NCI-H82 (cell line): ENCODE measurements at places on chromosomes 4 and X.
A peak's percentile ranks its signal among the peaks of the same experiment; 100 is the strongest.

GRCh38 chr4:139311909-139312308 lies 9.6 kb upstream of the NDUFC1 start:
- no peak for DNase-seq

GRCh38 chr4:14783011-14783877 lies 219.0 kb upstream of the CPEB2 start:
- DNase-seq = no peak

GRCh38 chr4:2015008-2015407 lies 6.2 kb upstream of the NELFA start:
- no peak for DNase-seq

DNA sequence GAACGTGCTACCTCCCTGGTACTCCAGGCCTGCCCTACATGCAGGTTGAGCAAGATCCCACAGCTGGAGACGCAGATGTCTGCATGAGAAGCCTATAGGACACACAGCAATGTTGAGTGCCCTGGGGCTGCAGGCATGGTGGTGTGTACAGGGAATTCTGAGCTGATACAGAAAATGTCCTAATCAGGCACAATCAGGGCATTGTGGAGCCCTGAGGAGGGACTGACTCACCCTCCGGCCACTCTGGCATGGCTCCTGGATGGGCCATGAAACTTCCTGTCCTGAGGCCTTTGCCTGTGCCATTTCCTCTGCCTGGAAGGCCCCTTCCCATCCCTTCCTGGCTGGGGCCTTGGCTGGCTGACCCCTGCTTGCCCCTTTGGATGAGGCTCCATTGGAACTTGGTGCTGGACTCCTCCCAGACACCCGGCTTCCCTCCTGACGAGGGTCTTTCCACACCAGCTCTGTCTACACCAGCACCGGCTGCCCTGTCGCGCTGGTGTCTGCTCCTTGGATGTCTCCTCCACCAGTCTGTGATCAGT lies 16.7 kb upstream of the AFAP1 start:
- no peak for DNase-seq

- DNase-seq = no peak
Measured at GRCh38 chrX:3351276-3351675, 4.8 kb upstream of the MXRA5 start.

- DNase-seq = no peak
Measured at GRCh38 chr4:41028392-41029076, 185.8 kb downstream of the APBB2 start.

GRCh38 chr4:152308951-152309350 lies 226.9 kb downstream of the FBXW7 start:
- DNase-seq = no peak

DNA sequence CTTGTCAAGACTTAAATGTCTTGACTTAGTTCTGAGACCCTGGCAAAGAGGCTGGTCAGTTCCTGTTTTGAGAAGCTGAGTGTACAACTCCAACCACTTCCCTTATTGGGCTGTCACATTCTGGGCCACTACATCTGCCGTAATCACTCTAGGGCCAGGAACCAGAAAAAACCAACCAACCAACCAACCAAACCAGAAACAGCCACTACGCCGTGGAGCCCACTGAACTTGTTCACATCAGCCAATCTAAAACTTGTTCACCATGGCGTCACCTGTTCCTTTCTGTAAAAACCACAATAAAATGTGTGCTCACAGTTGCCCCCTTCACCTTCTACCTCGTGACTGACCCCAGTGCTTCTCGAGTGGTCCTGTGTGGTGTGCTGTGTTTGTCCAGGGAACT lies 107.3 kb downstream of the JADE1 start:
- DNase-seq = no peak

- peak; percentile 82 for DNase-seq
Measured at GRCh38 chrX:71178908-71179307, 34.3 kb downstream of the NLGN3 start.

DNA sequence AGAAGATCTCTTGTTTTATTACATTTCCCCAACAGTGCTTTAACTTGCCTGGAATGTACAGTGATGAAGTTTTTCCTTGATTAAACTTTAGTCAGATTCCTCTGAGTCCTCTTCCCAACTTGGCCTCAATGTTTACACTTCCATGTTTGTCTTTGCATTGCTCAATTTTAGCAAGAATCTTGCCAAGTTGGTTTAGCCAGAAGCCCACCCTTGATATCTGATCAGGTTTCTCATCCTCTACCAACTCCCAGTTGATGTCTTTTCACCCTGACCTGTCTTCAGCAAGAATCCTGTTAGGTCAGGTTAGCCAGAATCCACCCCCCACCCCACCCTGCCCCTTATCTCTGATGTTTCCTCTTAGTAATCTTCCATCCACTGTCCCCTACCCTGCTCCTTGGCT lies 120.9 kb downstream of the MBNL3 start:
- no peak for DNase-seq

DNA sequence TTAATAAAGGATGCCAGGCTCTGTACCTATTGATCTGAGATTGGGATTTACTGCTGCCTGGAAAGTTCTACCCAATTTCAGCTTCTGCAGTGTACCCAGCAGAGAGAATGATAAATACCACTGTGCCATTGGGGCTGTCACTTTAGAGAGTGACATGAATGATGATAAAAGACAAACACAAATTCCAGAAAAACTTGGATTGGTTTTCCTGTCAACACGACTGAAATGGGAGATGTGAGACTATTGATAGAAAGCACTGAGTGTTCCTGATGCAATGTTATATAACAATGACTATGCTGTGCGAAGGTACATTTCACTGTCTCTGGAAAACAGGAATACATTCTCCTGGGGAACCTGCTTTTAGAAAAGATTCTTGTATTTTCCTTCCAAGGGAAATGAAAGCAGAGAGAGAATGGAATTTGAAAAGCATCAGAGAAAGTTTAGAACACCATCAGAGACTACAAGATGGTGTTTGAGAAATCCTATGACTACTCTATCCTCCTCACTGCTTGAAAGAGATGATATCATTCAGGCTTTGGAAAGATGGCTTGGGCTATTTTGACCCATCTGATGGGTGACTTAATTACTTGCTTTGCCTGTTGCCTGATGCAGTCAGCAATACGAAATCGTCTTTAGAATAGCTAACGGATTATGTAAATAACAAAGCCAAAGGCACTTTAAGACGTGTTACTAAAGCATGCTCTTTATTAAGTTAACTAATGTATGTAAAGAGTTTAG lies 49.7 kb downstream of the MID1IP1 start:
- DNase-seq = no peak

GRCh38 chr4:6716958-6717655 lies 1.1 kb downstream of the BLOC1S4 start:
- peak; percentile 50 for DNase-seq

- no peak for DNase-seq
Measured at GRCh38 chr4:102543030-102543928, 42.1 kb downstream of the NFKB1 start.

- no peak for DNase-seq
Measured at GRCh38 chrX:50967736-50968135, 57.2 kb downstream of the BMP15 start.

DNA sequence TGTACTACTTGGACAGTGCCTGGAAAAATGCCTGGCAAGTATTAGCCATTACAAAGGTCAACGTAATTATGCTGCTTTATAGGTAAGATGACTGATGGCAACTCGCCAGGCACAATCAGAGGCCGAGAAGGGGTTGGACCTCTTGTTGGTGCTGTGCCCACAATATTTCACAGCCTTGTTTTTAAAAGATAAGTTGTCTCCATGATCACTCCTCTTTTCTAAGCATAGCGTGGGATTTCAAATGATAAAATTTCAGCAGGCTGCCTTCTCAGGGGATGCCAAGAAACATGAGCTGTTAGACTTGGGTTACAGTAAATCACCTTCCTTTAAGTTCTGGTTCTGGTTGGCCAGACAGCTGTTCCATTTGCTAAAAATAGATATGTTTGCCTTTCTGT lies 26.9 kb downstream of the HOPX start:
- no peak for DNase-seq

GRCh38 chr4:151887816-151888180 lies 127.0 kb upstream of the GATB start:
- no peak for DNase-seq

DNA sequence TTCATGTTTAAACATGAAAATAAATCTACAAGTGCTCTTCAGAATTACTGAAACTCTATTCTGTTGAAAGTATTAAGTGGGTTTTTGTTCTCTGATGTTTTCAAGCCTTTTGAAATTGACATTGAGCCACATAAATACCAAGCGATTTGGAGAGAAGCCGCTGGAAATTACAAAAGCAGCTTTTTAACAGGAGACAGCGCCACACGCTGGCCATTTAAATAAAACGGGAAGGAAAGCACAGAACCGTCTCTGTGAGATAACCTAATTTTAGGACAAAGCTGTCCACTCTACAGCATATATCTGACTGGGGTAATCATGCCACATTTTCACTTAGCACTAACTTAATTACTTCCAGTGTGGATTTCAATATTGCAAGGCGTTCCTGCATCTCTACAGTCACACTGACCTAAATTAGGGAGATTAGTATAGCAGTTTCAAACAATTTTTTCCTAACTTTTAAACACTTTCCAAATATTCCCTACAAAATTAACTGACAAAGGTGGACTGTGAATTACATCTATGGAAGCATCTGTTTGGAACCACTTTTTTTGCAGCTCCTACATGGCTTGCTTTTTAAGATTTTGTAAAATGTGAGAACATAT lies 6.8 kb upstream of the ANOS1 start:
- peak; percentile 67 for DNase-seq

DNA sequence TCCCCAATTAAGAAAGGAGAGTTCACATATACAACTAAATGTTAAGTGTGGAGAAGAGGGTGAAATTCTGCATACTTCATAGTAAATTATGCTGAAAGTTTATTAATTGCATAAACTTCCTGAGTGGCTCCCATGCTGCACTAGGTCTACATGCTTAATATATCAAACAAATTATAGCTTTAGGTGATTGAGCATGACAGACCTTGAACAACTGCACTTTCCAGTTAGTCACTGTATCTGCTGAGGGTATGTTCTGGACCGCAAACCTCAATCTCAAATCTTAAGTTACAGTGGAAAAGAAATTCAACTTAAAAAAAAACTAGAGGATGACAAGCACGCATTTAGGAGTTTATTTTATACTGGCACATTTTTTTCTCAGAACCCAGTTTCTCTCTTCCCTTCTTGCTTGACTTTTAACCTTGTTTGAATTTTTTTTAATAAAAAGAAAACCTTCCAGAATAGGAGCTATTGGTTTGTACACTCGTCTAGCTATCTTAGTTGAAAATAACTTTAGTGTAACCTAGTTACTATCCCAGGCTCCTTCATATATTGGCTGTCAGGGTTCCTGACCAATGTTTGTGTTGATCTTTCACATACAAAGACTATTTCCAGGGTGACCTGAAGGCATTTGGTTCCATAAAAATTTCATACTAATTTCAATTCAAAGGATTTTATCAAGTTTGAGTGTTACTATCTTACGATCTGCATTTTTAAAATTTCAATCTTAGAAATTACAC lies 10.2 kb upstream of the FAM120C start:
- no peak for DNase-seq

DNA sequence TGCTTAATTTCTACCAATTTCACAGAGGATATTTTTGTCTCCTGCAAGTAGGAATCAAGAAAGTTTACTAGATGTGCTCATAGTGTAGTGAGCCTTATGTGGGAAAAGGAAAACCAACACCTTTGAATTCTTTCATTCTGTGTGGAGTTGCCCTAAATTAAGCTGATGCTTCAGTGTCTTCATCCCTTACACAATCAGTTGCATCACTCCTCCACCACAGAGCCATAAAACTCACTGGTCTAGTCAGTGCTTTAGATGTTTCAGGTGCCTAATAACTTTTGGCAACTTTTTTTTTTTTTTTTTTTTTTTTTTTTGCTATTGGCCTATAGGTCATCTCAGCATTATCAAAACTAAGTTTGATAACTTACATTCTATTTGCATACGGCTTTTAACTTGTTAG lies 41.5 kb downstream of the HHIP start:
- DNase-seq = no peak

DNA sequence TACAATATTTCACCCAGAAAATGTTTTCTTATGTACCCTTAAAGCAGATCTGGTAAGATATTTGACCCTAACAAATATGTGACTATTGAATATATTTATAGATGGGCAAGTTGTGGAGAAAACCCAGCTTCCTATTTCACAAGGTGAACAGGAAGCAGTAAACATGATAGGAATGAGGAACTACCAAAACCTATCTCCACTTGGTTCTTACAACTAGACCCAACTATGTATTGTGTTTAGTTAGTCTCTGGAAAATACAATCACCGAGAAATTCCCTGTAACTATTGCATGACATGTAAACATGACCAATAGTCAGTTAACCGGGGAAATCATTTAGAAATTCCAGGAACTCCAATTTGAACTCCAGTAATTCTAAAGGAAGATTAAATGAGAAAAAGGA lies 8.4 kb upstream of the RXFP1 start:
- DNase-seq = no peak

DNA sequence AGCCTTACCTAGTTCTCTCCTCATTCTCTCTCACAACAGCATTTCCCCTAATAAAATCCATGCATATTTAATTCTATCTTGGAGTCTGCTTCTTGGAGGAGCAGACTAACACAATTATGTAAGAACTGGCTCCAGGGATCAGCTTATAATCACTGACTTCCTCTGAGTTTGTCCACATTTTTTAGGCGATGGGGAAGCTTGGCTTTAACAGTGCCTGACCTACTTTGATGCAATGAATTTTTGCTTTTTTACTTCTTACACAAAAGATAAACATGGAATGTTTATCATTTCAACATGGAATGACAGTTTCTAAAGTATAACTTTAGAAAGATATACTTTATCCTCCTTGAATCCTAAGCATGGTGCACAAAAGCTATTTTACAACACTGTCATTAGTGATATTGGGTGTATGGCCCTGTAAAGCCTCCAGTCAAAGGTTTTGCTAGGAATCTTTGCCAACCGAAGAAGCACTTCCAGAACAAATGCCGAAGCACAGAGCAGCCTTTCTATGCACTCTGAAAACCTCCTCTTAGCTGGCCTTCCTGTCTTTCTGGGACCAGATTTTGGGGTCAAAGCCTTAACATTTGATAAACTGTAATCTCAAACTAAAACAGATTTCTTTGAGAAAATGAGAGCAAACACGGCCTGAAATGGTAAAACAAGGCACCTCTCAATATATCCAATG lies 736 bp downstream of the BDH2 start:
- DNase-seq = no peak

DNA sequence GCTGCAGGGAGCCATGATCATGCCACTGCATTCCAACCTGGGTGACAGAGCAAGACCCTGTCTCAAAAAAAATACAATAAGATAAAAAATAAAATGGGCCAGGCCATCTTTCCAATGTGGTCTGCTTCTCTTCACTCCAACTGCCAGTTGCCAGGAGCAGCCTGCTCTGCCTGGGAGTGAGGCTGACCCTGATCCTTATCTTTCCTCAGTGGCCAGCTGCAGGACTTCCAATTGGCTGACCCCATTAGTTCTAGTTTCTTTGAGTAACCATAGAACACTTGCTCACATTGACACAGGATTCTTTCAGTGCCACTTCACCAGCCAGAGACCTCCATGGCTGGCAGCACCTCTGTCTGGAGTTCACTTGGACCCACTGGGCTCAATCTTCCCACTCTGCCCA lies 258.6 kb downstream of the MID1IP1 start:
- DNase-seq = no peak

- no peak for DNase-seq
Measured at GRCh38 chrX:154603438-154604430, 15.3 kb downstream of the CTAG1B start.
